NCI-H2081 treated with DMSO at 0.1 percent for 48 hours (cell line): ENCODE measurements at places on chromosomes 16 and 17.

GRCh38 chr16:53457670-53458069, 23.4 kb downstream of the RBL2 start:
- DNase-seq, result no peak

DNA sequence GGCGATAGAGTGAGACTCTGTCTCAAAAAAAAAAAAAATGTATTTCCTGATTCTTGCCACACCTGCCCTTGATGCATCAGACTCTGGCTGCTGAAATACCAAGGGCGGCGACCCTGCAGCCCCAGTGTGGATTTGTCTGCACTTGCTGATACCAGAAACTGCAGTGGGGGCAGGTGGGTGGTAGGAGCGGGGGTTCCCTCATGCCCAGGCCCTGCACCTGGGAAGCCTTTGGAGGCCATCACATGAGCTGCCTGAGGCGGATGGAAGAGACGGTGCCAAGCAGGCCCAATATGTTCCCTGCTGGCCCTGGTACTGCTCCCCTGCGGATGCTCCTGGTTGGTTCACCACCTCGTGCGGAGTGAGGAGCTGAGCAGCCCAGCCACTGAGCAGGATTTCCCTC, 50.6 kb downstream of the MARF1 start:
- no peak for DNase-seq

DNA sequence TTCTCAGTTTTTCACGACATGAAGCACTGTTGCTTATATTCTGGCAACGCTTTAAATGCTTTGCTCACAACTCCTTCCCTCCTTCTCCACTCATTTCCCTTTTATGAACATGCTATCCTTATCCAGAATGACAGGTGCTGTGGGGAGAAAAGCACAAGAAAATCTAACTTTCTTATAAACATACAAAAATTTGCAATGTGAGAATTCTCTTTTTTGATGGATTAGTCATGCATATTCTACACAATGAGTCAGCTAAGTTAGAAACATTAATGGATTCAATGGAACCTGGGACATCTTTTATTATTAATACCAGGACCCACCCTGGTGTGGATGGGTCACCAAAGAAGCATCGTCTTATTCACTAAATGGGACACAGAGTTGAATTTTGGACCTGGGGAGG, 234.6 kb upstream of the CDH5 start:
- no peak for DNase-seq

- DNase-seq, result no peak
These were observed 1.5 kb upstream of the ZNHIT3 start for GRCh38 chr17:36485027-36485426.

- DNase-seq, result no peak
These were observed 203.7 kb upstream of the SDK2 start for GRCh38 chr17:73847952-73848351.

GRCh38 chr17:57481910-57482391, 225.6 kb downstream of the MSI2 start:
- no peak for DNase-seq

DNA sequence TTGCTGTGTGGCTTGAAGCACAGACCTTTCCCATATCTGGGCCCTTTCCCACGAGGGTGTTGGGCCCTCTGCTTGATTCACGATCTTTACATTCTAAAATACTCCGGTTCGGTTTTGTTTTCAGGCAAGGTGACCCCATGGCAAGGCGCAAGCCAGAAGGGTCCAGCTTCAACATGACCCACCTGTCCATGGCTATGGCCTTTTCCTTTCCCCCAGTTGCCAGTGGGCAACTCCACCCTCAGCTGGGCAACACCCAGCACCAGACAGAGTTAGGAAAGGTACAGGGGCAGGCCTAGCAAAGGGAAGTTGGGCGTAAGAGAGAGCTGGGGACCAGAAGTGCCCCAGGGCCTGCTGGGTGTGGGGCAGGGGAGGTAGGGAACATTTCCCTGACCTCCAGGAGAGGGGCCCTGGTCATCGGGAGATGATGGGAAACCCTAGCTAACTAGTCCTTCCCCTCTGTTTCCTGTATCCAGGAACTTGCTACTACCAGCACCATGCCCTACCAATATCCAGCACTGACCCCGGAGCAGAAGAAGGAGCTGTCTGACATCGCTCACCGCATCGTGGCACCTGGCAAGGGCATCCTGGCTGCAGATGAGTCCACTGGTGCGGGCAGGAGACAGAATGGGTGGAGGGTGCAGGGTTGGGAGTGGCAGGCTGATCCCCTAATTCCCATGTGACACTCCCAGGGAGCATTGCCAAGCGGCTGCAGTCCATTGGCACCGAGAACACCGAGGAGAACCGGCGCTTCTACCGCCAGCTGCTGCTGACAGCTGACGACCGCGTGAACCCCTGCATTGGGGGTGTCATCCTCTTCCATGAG, 1.4 kb downstream of the ALDOA start:
- no peak for DNase-seq

DNA sequence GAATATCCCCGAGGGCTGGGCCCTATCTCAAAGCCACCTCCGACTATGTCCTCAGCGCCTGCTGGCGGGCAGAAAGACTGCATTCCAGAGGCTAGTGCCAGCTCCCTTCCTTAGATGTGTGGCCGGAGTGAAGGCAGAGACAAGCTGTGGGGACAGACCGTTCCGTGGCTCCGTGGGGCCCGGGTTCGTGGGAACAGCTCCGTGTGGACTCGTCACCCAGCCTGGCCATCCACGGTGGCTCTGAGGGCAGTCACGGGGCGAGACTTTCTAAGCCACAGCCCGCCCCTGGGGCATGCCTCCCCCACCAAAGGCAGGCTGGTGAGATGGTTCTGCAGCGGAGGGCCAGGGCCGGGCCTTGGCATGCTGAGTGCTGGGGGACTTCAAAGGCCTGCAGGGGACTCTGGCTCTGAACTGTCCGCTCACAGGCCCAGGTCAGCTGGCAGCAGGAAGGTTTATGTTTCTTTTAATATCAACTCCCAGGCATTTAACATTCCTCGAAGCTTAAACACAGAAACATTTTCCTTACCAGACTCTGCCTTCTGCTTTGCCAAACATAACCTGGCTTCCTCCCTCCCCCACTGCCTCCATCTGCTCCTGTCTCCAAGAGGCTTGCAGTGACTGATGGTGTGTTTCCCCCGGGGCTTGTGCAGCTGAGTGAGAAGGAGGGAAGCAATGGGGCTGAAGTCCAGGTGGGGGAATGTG, 50.4 kb downstream of the TIMM22 start:
- no peak for DNase-seq

DNA sequence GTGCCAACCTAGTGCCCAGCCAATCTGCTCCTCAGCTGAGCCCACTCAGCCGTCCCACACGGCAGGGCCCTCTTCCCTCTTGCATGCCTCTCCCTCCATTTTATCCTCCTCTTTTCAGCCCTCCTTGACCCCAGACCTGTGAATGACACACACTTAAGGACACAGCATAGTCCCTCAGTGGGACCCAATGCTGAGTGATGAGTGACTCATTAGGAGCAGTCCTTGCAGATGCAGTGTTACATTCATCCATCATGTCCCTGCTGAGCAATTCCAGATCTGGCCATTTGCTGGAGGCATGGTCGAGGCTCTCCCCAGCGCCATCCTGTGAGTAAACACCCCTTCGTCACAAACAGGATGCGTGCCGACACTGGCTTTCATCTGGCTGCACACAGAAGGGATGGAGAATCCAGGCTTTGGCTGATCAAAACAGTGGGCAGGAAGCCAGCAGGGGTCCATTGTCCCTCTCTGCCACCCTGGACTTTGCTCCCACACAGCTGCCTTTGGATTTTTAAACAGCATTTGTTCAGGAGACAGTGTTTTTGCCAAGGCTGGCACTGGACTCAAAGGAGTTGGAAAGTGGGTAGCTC, 122.6 kb downstream of the AXIN2 start:
- no peak for DNase-seq
